ENCODE measurements at places on chromosomes 2 and 18. TPM values are rescaled to one million over a fixed set of nuclear protein-coding genes. Genes with fewer than 3 reads are reported as not detected.

GRCh38 chr2:144965172-144965571 lies 445.3 kb upstream of the ZEB2 start:
- no peak for DNase-seq

Gene AQP12A
- total RNA-seq: not detected

GRCh38 chr2:59677158-59677557 lies 876.3 kb downstream of the BCL11A start:
- no peak for DNase-seq

DNA sequence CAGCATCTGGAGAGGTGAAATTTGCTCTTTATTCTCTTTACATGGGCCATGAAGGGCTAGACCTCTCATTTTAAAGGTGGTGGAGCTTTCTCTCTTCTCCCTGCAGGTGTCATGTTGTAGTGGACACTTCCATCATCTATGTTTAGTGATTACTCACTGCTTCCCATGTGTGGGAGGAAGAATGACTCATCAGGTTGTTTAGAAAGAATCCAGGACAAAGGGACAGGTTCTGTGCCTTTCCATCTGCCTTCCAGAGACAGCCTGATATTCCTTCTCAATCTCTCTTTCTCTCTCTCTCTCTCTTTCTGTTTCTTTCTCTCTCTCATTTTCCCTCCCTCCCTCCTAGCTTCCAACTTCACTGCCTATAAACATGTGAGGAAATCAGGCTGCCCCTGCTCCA lies 38.7 kb downstream of the SCG2 start:
- peak; percentile 89 for DNase-seq

DNA sequence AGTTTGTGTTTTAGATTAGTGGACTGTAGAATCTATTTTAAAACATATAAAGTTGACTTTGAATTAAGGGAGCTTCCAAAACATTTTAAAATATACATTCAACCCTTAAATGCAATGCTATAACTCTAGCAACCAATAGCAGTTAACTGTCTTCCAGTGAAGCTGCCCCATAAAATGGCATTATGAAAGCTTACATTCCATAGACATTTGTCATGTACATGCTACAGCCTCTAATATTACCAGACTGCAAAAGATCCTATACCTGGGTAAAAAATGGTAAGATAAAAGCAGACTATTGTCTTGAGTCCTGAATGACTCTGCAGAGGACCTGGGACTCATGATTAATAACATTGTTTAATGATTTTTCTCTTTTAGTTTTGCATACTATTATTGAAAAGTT lies 489.4 kb downstream of the LRP1B start:
- peak; percentile 7 for DNase-seq

Gene MAP3K19
- total RNA-seq: not detected

DNA sequence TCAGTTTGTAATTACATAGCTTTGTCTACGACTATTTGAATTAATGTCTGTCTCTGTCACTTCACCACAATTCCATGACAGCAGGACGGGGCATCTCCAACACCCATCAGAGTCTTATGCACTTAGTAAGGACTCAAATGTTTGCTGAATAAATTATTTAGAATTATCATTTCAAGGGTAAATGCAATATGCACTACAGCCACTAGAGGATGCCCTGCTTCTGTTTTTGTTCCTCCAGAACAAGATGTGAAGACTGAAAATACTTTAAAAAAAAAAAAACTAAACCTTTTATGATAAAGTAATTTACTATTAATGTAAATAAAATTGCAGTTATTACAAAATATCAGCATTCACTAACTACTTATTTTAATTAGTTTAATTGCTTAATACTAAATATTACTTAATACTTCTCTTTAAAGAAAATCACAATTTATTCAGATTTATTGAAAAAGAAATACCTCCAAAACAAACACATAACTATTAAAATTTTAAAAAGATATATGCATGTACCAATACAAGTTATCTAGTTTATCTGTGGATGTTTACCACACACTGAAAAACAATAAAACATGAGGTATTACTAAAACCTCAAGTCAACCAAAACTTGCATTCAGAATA lies 3.2 kb downstream of the PIGN start:
- DNase-seq: peak; percentile 68

Gene CCDC148
- total RNA-seq: 0.56 TPM

DNA sequence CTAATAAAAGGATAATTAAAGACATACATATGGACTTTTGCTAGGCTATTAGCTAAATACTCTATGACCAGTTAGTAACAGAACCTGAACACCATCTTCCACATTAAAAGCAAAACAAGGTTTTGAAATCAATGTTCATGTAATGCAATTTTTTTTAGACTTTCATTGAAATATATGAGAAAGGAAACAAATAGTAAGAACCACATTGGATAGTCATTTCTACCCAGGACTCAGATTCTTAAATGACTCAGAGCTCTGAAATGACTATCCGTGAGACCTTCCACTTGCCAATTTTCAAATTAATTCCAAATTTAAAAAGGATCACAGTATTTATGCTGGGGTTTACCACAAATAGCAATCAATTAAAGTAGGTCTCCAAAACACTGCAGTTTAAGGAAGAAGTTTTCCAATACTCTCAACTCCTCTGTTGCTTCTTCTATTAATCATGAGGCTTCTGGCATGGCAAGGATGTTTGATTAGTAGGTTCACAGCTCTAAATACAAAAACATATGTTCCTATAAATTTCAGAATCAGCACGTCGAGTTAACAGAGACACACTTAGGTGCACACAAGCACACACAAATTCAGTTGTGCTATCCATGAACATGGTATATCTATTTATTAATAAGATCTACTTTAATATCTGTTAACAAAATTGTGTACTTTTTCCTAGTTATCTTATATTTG lies 841.0 kb downstream of the RNF144A start:
- DNase-seq: no peak

DNA sequence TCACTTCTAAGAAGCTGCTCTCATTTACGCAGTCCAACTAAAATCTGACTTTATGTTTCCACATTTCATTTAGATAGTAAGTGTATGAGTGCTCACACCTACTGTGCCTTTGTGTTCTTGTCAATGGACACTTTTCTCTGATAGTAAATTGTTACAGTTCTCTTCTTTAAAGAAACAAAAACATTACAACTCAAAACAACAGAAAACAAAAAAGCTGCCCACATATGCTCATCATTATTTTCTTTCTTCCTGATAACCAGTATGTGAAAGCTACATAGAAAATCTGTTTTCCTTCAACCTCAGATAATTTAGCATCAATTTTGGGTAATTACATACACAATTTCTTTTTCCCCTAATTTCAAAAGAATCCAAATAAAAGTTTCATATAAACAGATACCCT lies 1247.8 kb upstream of the NXPH2 start:
- DNase-seq: no peak

DNA sequence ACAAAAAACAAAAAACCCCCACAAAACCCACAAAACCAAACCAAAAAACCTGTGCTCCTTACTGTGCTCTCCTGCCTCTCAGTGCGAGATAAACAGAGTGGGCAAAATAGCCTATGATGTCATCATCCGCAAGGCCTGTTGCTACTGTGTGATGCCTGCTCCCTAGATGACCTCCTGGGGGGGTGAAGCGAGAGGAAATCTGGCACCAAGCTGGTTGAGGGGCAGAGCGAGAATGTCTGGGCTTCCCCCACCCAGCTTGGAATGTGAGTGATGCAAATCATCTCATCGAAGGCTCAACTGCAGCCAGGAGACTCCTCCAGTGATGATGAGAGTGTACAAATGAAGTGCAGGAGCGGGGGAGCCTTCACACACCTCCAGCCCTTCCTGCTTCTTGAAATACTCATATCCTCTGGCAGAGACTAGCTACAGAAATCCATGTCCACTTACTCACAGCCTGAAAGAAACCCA lies 57.7 kb upstream of the MAP4K3 start:
- peak; percentile 98 for DNase-seq

DNA sequence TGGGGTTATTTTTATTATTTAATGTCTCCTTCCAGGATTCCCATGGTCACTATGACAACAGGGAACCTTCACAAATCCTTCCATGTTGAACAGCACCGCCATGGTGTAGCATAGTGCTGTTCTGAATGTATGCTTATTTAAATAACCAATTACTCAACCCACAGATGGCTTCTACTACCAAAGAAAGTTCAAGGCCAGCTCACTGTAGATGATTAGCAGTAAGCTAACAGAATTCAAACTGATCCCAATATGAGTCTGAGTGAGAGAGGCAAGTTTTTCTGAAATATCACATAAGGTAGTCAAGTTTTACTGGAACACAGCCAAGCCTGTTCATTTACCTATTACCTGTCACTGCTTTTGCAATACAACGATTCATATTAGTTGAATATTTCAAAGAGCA lies 51.2 kb downstream of the CLASP1 start:
- no peak for DNase-seq

Gene HOXD13
- not detected for total RNA-seq

DNA sequence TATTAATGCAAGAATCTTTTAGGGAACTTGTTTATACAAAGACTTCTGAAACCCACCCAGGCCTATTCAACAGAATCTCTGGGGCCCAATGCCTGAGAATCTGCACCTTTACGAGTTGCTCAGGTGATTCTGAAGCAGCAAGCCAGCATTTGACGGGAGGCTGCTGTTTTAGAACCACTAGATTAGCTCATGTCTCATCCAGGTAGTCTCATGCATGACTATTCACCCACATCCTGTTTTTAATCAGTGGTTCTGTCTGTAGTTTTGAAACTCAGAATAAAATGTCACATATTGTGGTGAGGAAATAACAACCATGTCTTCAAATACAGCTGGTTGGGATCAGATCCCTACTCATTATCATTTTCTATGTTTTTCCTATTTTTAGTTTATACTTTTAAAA lies 39.5 kb downstream of the CYTIP start:
- no peak for DNase-seq

DNA sequence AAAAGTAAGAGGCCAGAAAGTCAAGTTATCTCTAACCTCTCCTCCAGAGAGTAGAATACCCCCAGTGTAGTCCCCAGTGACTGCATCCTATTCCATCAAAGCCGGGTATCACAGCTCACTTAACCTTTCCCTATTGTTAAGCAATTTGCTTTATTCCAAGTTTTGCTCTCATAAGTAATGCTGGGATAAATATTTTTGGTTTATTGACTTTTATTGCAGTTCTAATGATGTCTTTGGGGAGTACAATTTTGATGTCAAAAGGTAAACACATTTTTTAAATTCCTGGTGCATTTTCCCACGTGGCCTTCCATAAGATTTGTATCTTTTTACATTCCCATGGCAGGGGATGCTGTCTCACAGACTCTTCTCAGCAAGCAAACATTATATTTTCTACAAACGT lies 43.3 kb downstream of the CMPK2 start:
- no peak for DNase-seq

- DNase-seq: peak; percentile 18
Observed at GRCh38 chr2:167964650-167965413, 282.6 kb downstream of the STK39 start.

Gene MAPK4
- total RNA-seq: not detected

- DNase-seq: no peak
Observed at GRCh38 chr2:232545511-232546375, 4.6 kb downstream of the TIGD1 start.

Gene ACTG2
- total RNA-seq: 349 TPM

DNA sequence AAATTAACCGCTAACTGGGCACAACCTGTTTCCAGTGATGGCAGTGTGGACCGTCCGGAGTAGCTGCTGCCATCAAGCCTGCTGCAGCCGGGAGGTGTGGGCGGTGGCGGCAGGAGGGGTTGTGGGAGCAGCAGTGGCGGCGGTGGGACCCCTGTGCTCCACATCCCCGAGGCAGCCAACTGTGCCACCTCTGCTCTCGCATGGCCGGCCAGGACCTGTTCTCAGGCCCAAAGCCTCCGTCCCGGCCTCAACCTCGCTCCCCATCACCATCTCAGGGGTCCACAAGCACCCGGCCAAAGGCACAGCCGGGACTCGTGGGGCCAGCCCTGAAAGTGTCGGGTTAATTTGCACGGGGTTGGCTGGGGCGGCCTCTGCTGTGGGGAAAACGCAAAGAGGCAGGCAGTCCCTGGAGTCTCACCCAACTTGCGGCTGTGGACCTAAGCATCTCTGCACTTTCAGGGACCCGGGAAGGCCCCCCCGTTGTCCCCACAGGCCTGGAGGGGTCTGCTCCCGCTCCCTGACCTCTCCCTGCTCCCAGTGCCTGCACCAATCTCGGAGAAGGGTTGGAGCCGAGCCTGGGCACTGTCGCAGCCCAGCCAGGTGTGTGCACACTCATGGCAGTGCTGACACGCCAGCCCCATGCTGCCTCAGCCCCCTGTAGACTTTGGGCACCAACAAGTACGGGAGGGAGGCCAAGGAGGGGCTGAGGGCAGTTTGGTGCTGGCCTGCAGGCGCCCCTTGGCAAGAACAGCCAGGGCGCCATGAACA lies 44.4 kb upstream of the PEX13 start:
- no peak for DNase-seq

Gene WIPF1
- 2.7 TPM for total RNA-seq

DNA sequence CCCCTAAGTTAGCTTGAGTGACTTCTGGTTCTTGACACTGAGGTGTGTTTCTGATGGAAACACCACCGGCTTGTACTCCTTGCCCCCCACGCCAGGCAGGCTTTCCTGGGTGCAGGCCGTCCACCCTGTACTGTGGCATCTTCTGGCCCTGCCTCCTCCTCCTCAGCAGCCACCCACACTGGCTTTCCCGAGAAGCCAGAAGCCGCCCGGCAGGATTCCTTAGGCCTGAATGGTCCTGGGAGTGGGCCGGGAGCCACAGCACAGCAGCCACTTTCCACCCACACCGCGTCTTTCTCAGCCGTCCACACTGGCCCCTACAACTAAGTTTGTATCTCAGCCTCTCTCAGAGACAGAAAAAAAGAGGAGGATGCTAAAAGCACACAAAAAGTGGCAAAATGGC lies 2.1 kb upstream of the HSBP1L1 start:
- DNase-seq: peak; percentile 61

Gene C1QL2
- not detected for total RNA-seq

GRCh38 chr2:151459358-151459757 lies 49.7 kb downstream of the RIF1 start:
- peak; percentile 29 for DNase-seq

GRCh38 chr2:63544017-63544627 lies 44.2 kb downstream of the WDPCP start:
- peak; percentile 2 for DNase-seq

GRCh38 chr2:36404318-36404717 lies 48.7 kb downstream of the CRIM1 start:
- DNase-seq: no peak

Gene TMX3
- total RNA-seq: 50.5 TPM

Gene CLHC1
- total RNA-seq: 4.7 TPM

DNA sequence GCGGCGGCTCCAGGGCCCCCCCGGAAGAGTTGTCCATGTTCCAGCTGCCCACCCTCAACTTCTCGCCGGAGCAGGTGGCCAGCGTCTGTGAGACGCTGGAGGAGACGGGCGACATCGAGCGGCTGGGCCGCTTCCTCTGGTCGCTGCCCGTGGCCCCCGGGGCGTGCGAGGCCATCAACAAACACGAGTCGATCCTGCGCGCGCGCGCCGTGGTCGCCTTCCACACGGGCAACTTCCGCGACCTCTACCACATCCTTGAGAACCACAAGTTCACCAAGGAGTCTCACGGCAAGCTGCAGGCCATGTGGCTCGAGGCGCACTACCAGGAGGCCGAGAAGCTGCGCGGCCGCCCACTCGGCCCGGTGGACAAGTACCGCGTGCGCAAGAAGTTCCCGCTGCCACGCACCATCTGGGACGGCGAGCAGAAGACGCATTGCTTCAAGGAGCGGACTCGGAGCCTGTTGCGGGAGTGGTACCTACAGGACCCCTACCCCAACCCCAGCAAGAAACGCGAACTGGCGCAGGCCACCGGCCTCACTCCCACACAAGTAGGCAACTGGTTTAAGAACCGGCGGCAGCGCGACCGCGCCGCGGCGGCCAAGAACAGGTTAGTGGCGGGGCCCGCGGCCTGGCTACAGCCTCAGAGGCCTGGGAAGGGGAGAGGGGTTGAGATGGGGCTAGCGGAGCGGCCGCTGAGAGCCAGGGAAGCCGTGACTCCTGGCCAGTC lies 965 bp downstream of the SIX3 start:
- DNase-seq: no peak

Gene CYRIA
- total RNA-seq: 1.7 TPM
